ENCODE measurements at places on chromosomes 11 and 22.

- no peak for DNase-seq
These were observed 27.2 kb downstream of the RPL27A start for GRCh38 chr11:8709777-8710176.

DNA sequence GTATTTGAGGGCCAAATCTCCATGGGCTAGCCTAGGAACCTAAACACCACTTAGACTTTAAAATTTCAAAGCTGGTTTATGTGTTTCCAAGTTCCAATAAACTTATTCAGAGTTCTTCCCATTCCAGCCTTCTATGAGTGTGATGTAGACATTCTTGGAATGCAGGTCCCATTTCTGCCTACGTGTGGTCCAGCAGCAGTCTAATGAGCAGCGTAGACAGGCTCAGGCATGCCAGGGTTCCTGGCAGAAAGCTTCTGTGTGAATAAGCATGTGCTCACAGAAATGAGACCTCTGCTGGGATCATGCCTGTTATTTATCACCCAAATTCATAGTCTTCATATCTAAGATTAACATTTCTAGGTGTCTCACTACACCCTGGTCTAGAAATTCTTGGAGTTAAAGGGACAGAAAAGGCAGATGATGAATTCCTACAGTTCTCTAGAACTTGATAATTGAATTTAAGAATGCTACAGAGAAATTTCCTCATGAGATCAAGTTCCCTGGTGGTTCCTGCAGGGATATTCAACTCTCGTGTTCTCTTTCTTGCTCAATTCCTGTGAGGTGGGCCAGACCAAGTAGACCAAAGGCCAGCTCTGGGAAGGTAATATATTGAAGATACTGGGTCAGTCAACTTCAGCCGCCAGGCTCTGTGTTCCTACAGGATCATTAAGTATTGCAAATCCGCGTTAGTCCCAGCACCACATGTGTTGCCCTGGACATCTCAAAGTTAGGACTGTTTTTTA, 17.6 kb downstream of the RNF185 start:
- peak; percentile 88 for DNase-seq

- no peak for DNase-seq
These were observed 116.4 kb downstream of the ZNF280B start for GRCh38 chr22:22392131-22392530.

- DNase-seq: no peak
These were observed 176.7 kb upstream of the TENM4 start for GRCh38 chr11:79617561-79617960.

- DNase-seq: no peak
These were observed 1056.3 kb upstream of the CNTN5 start for GRCh38 chr11:97964332-97965004.

- DNase-seq: no peak
These were observed 1912.0 kb upstream of the RAG2 start for GRCh38 chr11:38510041-38510440.

DNA sequence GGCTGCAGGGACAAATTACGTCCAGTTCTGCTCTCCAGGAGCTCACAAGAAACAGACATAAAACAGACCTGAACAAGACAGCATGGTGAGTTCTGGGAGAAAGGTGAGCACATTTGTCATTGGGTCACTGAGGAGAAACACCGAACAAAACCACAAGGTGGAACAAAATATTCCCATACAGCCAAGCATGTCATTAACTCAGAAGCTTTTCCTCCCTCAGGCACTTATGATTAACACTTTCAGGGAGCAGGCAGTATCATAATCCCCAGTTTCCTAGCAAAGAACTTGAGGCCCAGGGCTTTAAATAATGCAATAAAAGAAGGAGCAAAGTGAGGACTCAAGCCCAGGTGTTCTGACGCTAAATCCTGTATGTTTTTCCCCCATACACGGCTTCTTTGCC, 43.0 kb downstream of the P4HA3 start:
- no peak for DNase-seq

DNA sequence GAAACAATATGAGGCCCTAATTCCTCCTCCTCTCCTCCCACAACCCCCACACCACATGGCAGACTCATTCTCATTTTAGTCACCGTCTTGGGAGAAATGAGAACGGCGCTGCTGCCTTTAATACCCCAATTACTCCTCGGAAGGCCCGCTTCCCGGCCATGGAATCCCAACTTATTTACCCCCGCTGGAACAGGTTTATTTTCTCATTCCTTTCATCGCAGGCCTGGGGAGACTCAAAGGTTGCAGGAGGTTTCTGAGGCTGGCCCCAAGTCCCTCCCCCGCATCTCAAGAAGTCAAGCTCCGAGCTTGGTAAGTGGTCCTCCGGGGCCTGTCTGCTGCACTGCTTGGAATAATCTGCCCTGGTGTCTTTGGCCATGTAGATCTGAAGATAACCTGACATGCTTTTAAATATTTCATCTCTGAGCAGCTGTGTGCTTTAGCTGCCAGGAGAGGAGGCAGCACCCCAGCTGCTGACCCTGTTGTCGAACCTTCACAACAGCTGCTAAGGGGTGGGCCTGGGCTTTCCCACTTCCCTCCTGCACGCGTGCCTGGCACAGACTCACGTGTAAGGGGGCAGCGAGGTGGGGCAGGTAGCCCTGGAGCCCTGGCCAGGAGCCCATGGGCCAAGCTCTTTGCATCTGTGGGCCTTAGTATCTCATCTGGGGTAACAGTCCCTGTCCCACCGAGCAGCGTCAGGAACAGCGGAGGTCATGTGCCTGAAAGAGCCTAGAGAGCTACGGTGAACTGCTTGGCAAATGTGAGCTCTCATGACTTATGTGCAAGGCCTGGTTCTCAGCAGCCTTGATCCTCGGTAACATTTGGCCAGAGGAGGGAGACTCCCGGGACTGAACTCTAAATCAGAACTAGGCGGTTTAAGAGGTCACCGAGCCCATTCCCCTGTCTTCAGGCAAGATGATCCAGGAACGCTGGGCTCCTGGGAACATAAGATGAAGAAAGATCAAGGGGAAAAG, 164.6 kb downstream of the ST3GAL4 start:
- DNase-seq: no peak

- DNase-seq: no peak
These were observed 41.4 kb downstream of the PPME1 start for GRCh38 chr11:74212533-74212932.

- no peak for DNase-seq
These were observed 1.2 kb downstream of the AIP start for GRCh38 chr11:67483831-67484665.

DNA sequence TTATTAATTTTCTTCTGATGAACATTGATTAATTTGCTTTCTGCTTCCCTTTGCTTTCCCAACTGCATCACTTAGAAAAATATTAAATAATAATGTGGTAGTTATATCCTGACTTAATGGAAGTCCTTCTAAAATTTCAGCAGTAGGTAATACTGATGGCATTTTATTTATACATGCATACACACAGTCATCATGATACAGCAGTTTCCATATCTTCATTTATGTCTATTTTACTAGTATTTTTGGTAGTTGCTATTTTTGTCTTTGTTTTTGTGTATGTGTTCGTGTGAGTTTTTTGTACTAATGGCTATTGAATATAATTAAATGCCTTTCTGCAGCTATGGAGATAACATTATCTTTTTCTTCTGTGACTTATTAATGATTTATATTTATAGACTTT, 484.7 kb upstream of the CNTN5 start:
- no peak for DNase-seq

DNA sequence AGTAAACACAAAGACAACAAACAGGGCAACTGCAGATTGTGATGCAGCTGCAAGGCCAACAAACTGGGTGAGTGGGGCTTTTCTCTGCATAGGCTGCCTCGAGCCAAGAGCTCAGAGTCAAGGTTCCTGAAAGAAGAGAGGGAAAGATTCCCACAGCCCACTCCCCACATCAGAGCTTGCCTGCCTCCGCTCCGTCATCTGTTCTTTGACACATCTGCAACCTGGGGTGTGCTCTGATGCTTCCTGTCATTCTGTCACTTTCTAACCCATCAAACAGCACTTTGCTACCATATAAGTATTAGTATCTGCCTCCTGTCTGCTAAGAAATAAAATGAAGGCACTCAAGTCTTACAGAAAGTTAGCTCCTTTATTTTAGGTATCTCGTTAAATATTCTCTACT, 46.9 kb downstream of the C22orf31 start:
- no peak for DNase-seq

GRCh38 chr11:33640730-33641371, 59.8 kb downstream of the C11orf91 start:
- no peak for DNase-seq

- peak; percentile 14 for DNase-seq
These were observed 266.9 kb downstream of the AASDHPPT start for GRCh38 chr11:106344394-106344793.

DNA sequence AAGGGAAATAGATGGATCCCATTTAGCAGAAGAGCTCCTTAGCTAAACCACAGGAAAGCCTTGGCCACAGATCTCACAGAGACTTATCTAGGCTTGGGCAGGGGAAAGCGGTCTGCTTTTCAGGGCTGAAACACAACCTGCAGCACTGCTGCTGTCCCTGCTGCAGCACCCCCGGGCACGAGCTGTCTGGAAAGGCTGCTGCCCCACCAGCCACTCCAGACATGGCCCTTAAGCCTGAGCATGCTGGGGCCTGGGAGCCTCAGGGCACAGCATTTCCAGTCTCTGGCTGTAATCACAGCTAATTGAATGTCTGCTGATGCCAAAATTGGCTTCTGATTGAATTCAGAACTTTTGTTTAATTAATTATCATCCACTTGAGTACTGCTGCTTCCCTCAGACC, 115.0 kb downstream of the TMPRSS5 start:
- DNase-seq: no peak

DNA sequence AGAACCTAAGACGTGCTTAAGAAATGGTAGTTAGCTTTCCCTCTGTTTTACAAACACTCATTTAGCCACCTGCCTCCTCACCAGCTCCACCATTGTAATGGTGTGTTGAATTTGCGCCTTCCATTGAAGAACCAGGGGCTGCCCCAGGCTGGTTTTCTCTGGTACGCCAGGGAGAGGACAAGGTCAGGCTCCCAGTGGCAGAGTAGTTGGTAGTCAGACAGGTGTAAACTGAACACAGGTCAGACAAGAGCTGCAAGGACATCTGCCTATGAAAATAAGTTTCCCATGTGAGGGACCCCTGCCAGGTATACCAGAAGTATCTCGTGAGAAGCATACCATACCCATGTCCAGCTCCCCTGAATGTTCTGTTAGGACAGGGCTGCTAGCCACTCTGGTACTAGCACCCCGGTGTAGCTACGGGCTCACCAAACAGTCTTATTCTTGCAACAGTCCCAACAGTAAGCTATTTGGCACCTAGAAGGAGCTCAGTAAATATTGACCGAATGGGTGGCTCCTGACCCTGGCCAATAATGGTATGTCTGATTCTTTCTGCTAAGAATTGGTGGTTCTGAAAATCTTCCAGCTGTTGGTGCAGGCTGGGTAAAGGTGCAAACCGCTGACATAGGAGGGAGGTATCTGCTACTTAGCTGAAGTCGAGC, 359.0 kb downstream of the LARGE1 start:
- no peak for DNase-seq
